ENCODE measurements at places on chromosomes 13 and 19. TPM values are rescaled to one million over a fixed set of nuclear protein-coding genes. Genes with fewer than 3 reads are reported as not detected.

The SIGLEC12 gene
- polyA plus RNA-seq, result not detected

The TMEM38A gene
- polyA plus RNA-seq, result 1.5 TPM

The ZNF345 gene
- 3.2 TPM for polyA plus RNA-seq

The CEBPA gene
- 2.7 TPM for polyA plus RNA-seq

The NCCRP1 gene
- not detected for polyA plus RNA-seq

The ZNF729 gene
- not detected for polyA plus RNA-seq

The ZNF583 gene
- 7.8 TPM for polyA plus RNA-seq

The VSTM1 gene
- 1.1 TPM for polyA plus RNA-seq

Data from immature natural killer cell (primary cell).